ENCODE measurements at places on chromosomes 3 and 15.

DNA sequence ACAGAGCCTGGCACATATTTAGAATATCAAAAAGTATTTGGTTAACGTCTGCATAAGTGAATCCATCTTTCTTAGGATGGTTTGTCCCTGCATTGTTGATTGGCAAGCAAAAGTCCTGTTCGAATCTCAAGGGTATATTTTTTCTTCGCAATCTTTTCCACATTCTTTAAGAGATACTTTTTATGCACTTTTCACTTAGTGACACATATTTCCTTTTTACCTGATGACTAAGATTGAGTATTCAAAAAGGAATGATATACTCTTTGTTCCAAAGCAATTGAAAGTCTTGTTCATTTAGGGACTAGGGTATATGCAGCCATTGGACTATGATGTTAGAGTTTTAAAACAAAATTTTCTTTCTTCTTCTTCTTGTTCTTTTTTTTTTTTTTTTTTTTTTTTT, 349.9 kb downstream of the NLGN1 start:
- no peak for DNase-seq

DNA sequence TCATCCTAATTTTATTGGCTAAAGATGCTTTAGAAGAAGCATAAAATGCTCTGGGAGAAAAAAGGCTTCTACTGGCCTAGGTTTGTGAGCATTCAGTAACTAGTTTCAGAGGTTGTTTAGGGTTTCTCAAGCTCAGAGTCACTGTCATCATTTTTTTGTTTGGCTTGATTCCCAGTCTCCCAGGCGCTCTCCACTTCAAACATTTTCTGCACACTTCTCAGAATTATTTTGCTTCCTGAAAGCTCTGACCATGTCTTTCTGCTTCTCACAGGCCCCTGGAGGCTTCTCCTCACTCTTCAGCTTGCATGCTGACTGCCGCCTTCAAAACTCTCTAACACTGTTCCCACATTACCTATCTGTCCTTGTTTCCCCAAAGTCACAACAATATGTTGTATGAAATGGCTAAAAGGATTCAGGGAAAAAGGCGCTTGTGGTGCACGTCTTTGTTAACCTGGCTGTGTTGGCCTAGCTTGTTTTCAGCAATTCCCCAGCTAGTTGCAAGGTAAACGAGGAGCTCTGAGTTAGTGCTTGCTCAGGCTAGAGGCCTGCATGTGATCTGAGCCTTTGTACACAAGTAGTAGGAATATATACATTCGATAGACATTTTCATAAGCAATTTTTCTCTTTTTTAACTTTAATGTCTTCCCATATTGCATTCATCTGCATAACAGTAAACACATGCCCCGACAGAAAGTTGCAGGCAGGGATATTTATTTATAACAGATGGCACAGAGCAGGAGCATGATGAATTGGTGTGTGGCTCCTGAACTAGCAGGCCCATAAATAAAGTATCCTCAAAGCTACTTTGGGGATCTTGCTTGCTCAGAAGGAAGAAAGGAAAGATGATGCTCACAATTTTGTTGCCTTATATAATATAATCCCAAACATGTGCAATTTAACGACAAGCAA, 129.2 kb upstream of the DPH6 start:
- no peak for DNase-seq

DNA sequence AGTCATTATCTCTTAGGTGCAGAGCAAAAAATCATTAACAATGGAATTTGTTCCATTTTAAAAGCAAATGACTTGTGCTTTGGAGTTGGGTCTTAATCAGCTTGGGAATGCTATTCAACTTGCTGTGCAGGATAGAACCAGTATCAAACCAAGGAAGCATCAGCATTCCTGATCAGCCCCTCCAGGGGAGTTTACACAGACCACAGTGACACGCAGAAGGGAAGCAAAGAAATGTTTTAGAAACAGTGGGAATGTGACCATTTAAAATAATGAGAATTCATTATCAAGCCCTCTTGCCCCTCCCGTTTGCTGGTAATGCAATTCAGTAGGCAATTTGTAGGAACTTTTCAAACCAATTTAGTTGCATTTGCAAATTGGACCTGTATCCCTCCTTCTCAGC, 155.1 kb downstream of the LRTM1 start:
- DNase-seq = no peak

- DNase-seq = no peak
Measured at GRCh38 chr3:27614592-27614991, 107.5 kb downstream of the EOMES start.

DNA sequence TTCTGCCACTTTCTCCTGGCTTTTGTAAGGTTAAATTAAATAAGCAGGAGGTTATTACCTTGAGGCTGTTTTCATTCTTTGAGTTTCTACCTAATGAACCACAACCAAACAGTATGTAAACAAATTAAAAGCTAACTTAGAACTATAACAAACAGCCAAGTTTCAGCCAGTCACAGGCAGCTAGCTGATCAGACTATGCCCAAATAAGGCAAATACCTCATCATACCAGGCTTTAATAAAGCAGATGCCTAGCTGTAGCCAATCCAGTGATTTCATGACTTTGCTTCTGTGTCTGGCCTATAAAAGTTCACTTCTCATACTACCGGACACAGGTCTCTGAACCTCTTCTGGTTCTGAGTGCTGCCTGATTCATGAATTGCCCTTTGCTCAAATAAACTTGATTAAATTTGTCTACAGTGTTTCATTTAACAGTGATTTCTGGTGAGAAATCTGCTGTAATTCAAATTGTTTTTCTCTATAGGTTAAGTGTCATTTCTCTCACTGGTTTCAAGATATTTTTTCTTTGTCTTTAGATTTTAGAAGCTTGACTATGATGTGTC, 24.2 kb downstream of the SH3GL3 start:
- no peak for DNase-seq

DNA sequence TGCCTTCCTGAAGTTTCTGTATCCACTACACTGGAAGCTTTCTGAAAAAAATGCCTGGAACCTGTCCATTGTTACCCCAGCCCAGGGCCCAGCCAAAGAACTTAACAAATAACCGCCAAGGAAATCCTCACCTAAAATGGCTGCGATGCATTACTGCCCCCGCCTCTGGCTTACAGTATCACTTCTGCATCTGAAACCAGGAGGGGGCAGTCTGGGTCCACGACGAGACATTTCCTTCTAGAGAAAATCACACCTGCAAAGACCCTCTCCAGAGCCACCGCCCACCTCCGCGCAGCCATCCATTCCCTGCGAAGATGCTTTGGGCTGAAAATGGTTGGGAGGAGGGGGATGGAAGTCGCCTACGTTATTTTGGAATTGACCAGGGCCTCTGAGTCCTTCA, 22.4 kb upstream of the CELF6 start:
- DNase-seq = no peak

DNA sequence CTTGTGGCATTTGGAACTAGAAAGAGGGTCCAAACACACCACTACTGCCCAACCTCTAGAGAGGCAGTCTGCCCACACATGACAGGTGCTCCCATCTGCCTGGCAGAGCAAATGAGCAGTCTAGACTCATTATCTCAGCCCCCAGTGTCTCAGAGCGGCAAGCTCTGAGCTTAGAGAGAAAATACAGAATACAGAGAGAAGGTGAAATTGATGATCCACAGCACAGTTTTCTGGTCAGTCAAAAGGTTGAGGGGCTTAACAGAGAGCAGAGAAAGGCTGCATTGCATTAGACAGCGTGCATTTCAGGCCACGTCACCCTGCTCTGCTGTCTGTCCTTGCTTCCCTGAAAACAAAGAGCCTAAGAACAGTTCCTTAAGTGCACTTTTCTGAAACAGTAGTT, 135.1 kb downstream of the KCNMB2 start:
- DNase-seq = no peak

GRCh38 chr15:35603301-35603700, 57.3 kb upstream of the DPH6 start:
- DNase-seq = no peak

- DNase-seq = no peak
Measured at GRCh38 chr3:56987238-56987895, 73.1 kb upstream of the SPATA12 start.

DNA sequence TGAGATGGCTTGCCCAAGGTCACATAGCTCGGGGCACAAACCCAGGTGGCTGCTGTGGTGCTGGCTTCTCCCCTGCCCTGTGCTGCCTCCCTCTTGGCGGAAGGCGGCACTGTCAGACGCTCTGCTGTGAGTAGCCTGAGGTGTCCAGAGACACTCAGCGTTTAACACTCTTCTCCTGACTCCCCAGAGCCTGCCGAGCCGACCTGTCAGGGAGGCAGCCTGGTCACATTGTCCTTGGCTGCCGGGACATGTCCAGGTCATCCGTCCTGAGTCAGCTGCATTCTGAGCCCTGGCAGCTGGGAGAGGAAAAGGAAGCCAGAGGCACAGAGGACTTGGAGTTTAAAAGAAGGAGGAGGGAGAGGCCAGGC, 4.7 kb downstream of the LMAN1L start:
- DNase-seq = no peak

DNA sequence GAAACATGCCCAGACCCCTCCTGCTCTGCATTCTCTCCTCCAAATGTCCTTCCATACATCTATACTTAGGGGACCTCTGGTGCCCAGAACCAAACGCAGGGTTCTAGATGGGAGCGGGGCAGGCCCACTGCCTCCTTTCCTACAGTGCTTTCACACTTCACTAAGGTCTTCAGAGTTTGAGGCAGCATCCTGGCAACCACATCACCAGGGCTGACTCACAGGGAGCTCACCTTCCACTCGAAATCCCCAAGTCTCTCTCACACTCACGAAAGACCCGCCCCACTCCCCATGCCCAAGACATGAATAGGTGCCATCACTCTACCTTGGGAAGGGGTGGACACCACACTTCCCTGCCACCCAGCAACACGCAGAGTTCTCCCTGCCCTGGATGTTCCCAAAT, 18.9 kb downstream of the HOMER2 start:
- no peak for DNase-seq
